Activated CD4-positive, alpha-beta T cell treated with anti-CD3 and anti-CD28 coated beads, Interleukin-2, amount 10 ng/mL, durations not matched to agents 7 days and 5 days (primary cell): ENCODE measurements at places on chromosomes 1 and 21. TPM values are rescaled to one million over a fixed set of nuclear protein-coding genes. Genes with fewer than 3 reads are reported as not detected.

PSMA5 gene
- 157 TPM for total RNA-seq

LCE1B gene
- total RNA-seq, result not detected

OLIG2 gene
- not detected for total RNA-seq

- DNase-seq, result no peak
These were observed 3.0 kb downstream of the BEST4 start for GRCh38 chr1:44785029-44785380.

- no peak for DNase-seq
These were observed 11.8 kb downstream of the ITGB2 start for GRCh38 chr21:44908908-44909307.

ZNF593OS gene
- not detected for total RNA-seq
